ENCODE measurements at places on chromosomes 2 and 18.
A peak's percentile ranks its signal among the peaks of the same experiment; 100 is the strongest.

DNA sequence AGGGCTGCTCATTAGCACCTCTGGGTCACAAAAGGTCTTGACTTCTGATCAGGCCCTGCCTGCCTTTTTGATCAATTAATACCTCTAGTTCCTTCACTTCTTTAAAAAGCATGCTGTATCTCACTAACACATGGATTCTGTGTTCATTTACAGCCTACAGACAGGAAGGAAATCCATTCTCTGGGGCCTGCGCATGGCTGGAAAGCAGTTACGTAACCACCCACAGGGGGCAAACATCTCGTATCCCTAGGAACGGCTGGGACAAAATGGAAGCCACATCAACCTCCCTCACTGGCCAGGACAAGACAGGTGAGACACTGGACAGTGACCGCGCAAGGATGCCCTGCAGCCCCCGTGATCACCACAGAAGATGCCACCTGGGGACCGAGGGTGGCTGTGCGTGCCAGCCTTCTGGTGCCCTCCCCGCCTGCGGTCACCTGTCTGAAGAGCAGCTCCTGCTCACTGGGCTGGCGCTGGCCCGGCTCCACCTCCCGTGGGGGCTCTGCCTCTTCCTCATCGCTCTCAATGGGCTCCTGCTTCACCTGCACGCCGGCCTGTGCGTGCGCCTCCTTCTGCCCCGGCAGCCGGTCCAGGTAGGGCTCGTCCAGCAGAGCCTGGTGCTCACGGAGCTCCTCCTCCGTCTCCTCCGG is 266.9 kb downstream of the TWIST2 start:
- no peak for DNase-seq

DNA sequence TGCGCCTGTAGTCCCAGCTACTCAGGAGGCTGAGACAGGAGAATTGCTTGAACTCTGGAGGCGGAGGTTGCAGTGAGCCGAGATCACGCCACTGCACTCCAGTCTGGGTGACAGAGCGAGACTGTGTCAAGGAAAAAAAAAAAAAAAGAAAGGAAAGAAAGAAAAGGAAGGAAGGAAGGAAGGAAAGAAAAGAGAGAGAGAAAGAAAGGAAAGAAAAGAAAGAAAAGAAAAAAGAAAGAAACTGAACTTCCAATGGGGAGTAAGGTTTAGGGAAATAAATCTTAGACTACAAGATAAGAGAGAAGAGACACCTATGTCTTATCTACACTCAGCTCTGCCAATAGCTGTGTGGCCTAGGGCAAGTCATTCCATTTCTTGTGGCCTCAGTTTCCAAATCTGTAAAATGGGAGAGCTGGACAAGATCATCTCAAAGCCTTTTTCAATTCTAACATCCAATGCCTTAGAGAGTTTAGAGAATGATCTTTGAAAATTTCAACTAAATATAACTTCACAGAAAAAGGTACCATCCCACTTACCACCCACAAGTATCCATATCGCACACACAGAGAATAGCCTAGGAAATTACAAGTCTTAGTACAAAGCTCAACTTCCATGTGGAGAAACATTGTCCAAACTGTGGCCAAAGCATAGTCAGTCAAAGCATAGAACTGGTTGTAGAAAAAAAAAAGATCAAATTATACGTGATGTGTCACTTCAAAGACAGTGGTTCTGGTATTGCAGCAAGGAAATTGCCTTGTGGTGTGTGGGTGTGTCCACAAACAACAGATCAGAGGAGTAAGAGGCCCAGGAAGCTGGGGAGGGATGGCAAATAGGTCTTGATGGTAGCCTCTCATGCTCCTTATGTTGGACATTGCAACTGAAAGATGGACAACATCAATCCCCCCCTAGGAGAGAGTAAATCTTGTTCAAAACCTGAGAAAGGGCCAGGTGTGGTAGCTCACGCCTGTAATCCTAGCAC is 42.4 kb downstream of the SLC14A2 start:
- no peak for DNase-seq

- DNase-seq = no peak
Measured at GRCh38 chr2:154495455-154495868, 203.0 kb upstream of the KCNJ3 start.

- no peak for DNase-seq
Measured at GRCh38 chr2:165348441-165348840, 109.2 kb downstream of the SCN2A start.

DNA sequence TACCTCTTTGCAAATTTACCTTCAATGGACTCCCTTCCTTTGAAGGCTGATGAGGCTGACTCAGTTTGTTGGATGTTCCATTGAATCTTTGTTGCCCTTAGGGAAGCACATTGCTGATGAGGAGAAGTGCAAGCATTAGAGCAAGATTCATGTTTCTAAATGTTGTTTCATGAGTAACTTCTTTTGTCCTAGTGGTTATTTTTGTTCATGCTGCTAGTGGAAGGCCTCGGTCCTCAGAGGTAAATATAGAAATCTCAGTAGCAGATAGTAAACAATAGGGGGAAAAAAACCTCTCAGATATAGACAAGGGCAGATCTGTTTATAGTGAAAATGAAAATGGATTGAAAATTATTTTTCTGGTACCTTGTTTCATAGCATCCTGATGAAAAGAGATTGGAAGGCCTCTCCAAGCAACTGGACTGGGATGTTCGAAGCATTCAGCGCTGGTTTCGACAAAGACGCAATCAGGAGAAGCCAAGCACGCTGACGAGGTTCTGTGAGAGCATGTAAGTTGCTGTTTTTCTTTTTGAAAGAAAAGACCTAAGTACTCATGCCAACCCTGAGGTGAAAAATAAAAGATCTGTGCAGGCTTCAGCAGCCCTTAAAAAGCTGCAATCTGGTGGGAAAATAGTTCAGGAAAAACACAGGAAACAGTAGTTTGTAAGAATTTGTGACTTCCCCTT is 104.9 kb downstream of the CERS6 start:
- DNase-seq = no peak

GRCh38 chr2:157948856-157949255 is 72.7 kb upstream of the ACVR1 start:
- no peak for DNase-seq

- DNase-seq = no peak
Measured at GRCh38 chr2:152175012-152175367, 573 bp downstream of the STAM2 start.

DNA sequence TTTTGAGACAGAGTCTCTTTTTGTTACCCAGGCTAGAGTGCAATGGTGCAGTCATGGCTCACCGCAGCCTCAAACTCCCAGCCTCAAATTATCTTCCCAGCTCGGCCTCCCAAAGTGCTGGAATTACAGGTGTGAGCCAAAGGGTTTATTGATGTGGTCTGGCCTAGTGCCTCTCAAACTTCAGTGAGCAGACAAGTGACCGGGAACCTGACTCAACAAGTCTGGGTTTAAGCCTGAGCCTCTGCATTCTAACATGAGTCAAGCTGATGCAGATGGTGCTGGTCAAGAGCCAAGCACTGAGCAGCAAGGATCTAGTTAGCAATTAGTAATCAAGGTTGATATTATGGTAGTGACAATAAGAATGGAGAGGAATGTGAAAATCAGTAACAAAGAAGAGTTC is 21.3 kb downstream of the CDK15 start:
- DNase-seq = no peak

GRCh38 chr2:128374711-128375413 is 56.2 kb upstream of the HS6ST1 start:
- DNase-seq = peak; percentile 60

- no peak for DNase-seq
Measured at GRCh38 chr2:215060861-215061536, 77.4 kb downstream of the ABCA12 start.

DNA sequence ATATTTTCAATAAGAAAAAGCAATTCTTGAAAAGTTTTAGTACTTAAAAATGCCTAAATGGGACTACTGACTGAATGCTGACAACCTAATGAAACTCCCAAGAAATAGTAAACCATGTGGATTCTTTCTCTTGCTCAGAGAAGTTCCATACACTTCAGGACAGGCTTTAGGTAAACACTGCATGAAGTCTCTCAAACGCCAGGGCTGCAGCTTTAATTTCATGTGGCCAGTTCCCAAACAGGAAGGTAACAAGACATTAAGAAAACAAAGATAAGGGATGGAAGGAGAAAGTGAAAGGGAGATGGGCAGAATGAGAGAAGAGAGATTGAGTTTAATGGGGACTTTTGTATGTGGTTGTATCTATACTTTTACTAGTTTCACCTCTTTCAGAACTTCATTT is 734.7 kb upstream of the PKDCC start:
- DNase-seq = no peak

- DNase-seq = no peak
Measured at GRCh38 chr2:10216677-10217488, 85.8 kb upstream of the HPCAL1 start.

DNA sequence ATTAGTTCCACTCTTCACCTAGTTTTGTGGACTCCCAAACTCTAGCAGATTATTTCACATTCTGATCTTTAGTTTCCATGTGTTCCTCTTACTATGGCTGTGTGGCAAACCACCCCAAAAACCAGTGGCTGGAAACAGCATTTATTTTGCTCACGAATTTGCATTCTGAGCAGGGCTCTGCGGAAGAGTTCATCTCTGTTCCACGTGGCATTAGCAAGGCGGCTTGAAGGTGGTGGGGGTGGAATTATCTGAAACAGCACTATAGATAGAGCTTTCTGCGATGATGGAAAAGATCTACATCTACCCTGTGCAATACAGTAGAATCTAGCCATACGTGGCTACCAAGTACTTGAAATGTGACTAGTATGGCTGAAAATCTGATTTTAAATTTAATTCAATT is 5.9 kb downstream of the TWSG1 start:
- no peak for DNase-seq

DNA sequence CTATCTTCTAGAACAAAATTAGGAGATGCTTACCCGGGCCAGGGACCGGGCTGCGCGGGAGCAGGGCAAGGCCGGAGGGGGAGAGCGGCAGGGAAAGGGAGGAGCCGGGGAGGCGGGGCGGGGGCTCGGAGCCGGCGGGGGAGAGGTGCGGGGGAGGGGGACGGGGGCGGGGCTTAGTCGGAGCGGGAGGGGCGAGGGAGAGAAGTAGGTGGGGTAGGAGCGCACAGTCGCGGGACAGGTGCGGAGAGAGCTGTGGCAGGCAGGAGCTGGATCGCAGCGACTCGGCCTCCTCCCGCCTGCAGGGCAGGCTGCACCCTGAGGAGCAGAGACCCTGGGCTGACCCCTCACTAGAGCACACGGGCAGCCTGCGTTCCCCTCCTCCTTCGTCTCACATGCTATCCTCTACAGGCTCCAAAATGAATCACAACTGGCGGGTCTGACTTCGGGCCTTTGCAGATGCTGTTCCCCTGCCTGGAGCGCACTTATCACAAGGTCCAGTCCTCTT is 290.3 kb downstream of the CELF4 start:
- no peak for DNase-seq

GRCh38 chr2:68822207-68822872 is 48.9 kb downstream of the BMP10 start:
- DNase-seq = no peak

GRCh38 chr2:64838817-64839216 is 150.4 kb upstream of the SLC1A4 start:
- DNase-seq = no peak

- DNase-seq = no peak
Measured at GRCh38 chr2:184556639-184557038, 41.7 kb upstream of the ZNF804A start.

DNA sequence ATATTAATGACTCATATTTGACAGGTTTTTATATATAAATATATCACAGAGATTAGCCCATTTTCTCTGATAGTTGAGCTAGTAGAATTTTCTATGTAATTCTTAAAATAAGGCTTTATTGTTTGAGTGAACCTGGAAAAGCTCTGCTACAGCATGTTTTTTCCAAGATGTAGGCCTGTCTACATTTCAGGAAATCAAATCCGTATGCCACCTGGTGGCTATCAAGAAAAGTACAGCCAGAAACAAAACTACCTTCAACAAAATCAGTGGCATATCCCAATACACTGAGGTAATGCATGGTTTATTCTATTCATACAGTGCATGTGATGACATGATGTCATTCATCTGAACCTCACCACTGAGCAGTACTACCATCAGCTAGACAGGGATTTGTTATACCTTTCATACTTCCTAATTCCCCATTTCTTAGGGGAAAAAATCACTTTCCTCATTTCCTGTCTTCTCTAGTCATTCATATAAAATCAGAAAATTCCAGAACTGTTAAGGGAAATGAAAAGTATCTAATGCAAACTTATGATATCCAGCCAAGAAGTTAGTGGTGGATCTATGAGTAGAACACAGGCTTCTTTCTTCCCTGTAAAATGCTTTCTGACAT is 310.4 kb upstream of the SYT4 start:
- DNase-seq = no peak

DNA sequence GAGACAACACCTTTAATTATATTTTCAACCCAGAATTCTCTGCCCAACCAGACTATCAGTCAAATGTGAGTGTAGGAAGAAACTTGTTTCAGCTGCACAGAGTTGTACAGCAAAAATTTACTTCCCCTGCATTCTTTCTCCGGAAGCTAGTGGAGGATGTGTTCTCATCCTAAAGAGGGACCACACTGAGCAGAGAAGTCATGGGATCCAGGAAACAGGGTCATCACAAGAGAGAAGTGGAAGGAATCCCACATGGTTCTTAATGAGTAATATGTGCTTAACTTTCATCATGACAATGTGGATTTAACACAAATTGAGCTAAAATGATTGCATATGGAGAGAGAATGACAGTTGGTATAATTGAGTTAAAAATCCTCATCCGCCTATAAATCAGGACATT is 78.2 kb downstream of the INPP4A start:
- no peak for DNase-seq

DNA sequence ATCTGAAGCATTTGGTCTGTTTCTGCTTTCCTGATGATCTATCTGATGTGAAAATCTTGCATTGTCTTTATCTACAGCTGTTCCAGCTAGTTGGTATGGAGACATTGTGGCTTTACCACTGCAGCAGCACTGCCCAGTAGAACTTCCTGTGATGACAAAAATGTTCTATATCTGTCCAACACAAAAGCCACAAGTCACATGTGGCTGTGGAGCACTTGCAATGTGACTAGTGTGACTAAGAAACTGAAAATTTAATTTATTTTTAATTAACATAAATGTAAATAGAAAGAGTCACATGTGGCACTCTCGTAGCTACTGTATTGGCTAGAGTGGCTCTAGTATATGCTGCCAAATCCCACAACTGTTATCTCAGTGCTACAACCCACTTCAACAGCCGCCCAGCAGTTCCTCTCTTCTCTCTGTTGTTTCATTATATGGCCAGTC is 425.7 kb downstream of the SETBP1 start:
- DNase-seq = no peak

DNA sequence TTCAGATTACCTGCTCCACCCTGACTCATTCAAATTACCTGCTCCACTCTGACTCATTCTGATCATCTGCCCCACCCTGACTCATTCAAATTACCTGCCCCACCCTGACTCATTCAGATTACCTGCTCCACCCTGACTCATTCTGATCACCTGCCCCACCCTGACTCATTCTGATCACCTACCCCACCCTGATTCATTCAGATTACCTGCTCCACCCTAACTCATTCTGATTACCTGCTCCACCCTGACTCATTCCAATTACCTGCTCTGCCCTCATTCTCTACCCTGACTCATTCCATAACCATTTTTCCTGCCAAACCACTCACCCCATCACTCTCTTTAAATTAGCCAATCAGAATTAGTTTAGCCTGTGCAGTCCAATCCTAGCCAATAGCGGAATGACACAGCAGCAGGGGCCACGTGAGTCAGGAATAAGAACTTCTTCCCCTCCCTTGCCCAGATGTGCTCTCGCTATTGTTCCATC is 26.2 kb downstream of the CFAP53 start:
- DNase-seq = no peak

Data from activated effector memory CD4-positive, alpha-beta T cell treated with anti-CD3 and anti-CD28 coated beads, Interleukin-2, amount 50 U/mL, for 16 hours (primary cell).